ENCODE measurements at places on chromosomes 3 and 15.

- no peak for DNase-seq
Observed at GRCh38 chr15:43911235-43911781, 84.5 kb downstream of the WDR76 start.

DNA sequence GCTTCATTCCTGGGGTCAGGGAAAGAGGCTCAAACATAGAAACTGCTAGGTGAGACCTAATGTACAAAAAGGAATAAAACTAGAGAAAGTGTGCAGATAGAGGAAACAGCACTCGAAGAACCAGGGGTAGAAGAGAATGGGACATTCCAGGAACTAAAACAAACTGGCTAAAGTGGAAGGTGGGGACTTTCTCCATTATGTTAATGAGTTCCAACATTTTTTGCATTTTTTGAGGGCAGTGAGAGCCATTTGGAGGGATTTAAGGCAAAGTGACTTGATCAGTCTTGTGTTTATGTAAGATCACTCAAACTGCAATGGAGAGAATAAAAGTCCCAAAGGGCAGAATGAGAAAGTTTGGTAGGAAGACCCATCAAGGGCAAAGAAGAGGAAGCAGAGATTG is 20.6 kb upstream of the SLC4A7 start:
- no peak for DNase-seq

DNA sequence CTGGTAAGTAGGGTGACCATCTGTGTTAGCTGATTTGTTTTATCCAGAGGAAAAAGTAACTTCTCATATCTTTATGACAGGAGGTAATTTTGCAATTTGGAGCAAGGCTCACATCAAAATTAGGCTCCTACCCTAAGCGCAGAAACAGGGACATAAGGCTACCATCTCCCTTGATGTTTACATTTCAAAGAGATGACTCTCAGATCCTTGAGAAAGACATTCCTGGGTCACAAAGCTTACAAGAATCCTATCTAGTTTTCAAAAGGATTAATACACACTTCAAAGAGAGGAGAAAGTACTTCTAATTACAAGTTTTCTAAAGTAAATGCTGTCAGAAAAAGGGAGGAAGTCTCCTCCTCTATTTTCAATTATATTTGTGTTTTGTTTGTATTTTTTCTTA is 7.0 kb downstream of the ZPLD1 start:
- no peak for DNase-seq

GRCh38 chr15:94234300-94234699 is 2.9 kb downstream of the MCTP2 start:
- DNase-seq: no peak

GRCh38 chr3:29099296-29099695 is 181.6 kb upstream of the RBMS3 start:
- DNase-seq: no peak

DNA sequence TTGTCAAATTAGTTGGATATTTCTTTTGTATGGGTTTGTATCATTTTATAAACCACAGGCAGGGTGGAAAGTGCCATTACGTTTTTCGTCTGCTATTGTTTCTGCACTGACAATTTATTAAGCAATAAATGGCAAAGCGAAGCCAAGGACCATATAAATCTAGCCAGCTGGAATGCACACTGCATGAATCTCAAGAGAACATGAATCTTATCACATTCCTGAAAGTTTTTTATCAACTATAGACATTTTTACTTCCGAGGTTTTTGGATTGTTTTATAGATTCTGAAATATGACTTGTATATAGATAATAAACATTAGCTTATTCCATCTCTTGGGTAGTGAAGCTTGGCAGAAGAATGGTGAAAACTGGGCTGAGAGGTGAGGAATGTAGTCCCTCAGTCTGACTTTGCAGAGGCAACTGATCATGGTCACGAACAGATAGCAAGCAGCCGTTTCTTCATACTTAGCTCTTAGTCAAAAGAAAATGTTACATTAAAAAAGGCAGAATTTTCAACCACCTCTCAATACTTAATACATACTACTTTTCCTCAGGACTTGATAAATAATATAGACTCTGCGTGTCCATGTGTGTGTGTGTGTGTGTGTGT is 102.7 kb downstream of the OSBPL10 start:
- DNase-seq: no peak

DNA sequence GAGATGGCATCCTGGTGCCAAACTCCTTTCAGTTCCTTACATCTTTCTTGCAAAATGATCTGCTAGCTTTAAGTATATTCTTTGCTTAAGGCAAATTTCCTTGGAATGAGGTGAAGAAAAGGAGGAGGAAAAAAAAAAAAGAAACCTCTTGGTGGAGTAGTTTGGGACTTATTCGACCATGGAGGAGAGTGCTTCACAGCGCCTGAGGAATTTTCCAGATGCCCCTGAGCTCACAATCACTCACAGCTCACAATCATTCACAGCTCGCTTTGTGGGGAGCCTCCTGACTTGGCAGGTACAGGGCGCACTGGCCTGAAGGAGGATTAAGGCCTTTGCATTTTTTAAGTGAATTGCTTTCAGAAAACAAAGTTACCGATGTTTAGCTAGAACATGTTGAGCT is 53.9 kb downstream of the BOC start:
- DNase-seq: no peak

DNA sequence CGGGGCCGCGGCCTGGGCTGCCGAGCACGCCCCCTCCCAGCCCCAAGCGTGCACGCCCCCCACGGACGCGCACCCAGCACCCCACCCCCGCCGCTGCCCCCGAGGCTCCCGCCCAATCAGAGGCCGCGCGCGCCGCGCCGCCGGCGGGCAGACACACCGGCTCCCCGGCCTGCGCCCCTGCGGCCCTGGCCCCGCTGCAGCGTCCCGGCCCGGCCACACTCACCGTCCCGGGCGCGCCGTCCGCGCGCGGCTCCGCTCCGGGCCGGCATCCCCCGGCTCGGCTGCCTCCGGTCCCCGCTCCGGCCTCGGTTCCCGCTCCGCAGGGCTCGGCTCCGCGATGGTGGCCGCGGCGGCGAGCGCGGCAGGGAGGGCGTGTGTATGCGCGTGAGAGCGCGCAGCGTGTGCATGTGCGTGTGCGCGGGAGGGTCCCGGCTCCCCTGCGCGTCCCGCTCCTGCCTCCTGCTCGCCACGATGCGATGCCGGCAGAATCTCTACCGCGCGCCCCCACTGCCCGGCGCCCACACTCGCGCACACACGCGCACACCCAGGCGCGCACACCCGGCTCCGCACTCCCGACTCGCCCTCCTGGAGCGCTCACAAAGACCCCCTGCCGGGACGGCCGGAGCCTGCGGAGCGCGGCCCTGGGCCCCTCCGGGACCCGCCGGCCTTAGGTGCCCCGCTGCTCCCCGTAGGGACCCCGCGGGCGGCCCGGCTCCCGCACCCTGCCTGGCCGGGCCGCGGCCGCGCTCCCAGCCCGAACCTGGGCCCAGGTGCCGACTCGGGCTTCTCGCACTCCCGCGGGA is 186.5 kb upstream of the LINGO1 start:
- DNase-seq: no peak

DNA sequence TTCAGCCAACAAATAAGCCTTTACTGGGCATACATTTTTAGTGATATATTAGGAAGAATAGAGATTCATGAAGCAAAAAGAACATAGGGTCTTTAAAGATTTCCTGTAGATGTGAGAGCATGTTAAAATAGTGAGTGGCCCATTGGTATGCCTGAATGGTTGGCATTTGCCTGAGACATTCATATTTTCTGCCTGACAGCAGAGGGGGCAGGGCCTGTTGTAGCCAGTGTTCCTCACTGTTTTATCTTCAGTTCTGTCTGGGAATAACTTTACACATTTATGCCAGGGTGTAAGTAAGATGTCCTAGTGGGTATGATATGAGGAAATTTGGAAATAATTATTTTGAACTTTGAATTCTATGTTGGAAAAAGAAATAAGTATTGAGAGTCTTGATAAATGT is 704.7 kb upstream of the ARPP21 start:
- no peak for DNase-seq

DNA sequence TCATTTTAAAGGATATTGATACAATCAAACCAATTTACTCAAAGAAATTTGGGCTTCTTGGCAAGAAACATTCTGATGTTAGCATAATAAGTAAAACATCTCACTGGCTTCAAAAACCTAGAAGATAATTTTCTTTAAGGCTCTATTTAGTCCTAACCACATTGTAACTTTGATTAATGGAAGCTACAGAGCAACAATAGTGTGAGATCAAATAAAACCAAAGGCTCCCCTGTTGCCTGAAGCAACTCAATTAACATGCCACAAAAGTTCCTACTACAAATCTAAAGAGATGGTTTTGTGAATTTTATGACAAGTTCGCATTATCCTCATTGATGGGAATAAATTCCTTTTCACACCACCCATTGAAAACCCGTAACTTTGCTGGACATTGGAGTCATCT is 5.9 kb downstream of the DPH6 start:
- no peak for DNase-seq

- no peak for DNase-seq
Observed at GRCh38 chr3:81013360-81013759, 748.1 kb downstream of the GBE1 start.

DNA sequence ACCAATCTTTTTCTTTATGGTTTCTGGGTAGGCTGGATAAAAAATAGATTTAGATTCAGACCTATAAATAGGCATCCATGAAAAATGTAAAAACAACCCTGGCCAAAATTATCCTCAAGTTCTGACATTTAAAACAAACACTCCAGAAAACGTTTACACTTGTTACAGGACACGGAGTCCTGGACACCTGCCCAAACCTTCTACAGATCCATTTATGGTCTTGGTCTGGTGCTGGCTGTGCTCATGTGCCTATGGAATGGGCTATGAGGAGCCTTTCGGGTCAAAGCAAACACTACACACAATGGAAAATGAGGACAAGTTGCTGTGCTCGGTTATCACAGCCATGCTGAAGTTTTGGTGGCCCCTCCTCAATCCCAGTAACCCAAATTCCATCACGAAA is 108.1 kb downstream of the PDZRN3 start:
- DNase-seq: no peak

GRCh38 chr3:193951859-193952258 is 184.1 kb upstream of the HES1 start:
- DNase-seq: no peak

DNA sequence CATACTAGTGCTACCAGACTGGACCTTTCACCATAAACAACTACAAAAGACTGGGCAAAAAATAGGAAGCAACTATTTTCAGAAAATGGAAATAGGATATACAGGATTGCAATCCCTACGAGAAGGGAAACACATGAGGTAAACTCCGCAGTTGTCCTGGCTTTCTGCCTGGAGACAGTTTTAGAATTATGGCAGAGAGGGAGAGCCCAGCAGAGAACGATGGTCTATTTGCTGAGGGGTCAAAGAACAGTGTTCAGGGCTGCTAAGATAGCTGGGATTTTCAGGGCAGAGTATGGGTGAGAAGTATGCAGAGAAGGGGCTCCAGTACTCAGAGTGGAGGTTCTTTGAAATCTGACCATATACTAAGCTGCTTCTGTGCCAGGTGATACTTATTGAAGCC is 163.4 kb downstream of the CHDH start:
- no peak for DNase-seq

- no peak for DNase-seq
Observed at GRCh38 chr3:13324835-13325501, 95.2 kb downstream of the NUP210 start.

GRCh38 chr3:18988614-18989229 is 159.6 kb upstream of the KCNH8 start:
- DNase-seq: no peak

Data from T-helper 1 cell (primary cell).